Activated CD8-positive, alpha-beta T cell treated with anti-CD3 and anti-CD28 coated beads for 36 hours (primary cell): ENCODE measurements at places on chromosomes 6 and 20.
A peak's percentile ranks its signal among the peaks of the same experiment; 100 is the strongest.

- DNase-seq = peak; percentile 56
Measured at GRCh38 chr6:15481390-15482291, 181.2 kb downstream of the DTNBP1 start.

- no peak for DNase-seq
Measured at GRCh38 chr6:169498916-169499513, 202.8 kb downstream of the WDR27 start.

DNA sequence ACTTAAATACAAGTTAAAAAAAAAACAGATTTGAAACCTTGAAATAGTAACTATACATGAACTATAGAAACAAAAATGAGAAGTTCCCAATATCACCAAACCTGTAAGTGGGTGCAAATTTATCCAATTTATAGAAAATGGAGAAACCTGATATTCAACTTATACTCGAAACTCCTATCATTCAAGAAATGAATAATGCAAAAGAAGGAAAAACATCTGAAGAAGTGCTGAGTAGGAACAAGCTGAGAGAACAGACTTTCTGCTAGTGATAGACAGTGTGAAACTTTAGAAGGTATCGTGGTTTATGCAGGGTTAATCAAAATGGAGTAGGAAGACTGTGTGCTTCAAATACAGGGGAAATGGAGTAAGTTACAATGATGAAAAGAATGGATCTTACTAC is 4.5 kb downstream of the GPR63 start:
- DNase-seq = no peak

GRCh38 chr20:23540624-23541023 is 27.7 kb downstream of the CST9L start:
- DNase-seq = no peak

DNA sequence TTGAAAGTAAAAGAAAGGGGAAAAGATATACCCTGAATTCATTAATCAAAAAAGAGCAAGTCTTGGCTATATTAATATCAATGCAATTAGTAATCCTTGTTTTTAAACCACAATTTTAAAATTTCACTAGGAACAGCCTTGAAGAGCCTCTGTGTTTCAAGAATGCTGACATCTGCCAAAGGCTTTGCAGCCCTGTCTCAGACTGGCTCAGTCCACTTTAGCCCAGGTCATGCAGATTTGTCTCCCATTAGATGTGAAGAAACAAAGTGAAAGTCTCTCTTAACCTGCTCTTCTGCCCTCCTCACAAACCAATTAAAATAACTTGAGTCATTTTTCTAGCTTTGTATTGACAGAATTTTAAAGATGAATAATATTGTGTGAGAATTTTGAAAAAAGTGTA is 102.7 kb upstream of the CARMIL1 start:
- no peak for DNase-seq

DNA sequence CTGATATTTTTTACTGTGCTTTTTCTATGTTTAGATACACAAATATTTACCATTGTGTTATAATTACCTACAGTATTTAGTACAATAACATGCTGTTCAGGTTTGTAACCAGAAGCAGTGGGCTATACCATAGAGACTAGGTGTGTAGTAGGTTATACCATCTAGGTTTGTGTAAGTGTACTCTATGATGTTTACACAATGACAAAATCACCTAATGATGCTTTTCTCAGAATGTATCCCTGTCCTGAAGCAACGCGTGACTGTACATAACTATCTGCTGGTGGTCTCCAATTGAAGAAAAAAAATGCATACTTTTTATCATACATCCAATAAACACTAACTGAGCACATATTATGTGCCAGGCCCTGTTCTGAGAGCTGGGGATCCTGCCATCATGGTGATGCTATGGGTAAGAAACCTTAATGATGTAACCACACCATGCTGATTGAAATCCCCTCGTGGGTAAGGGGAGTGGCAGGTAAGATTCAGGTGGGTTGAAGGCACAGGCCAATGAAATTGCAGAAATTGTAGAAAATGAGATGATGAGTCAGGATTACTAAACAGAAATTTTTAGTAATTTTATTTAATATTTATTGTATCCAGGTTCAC is 76.8 kb downstream of the FYN start:
- DNase-seq = peak; percentile 57

DNA sequence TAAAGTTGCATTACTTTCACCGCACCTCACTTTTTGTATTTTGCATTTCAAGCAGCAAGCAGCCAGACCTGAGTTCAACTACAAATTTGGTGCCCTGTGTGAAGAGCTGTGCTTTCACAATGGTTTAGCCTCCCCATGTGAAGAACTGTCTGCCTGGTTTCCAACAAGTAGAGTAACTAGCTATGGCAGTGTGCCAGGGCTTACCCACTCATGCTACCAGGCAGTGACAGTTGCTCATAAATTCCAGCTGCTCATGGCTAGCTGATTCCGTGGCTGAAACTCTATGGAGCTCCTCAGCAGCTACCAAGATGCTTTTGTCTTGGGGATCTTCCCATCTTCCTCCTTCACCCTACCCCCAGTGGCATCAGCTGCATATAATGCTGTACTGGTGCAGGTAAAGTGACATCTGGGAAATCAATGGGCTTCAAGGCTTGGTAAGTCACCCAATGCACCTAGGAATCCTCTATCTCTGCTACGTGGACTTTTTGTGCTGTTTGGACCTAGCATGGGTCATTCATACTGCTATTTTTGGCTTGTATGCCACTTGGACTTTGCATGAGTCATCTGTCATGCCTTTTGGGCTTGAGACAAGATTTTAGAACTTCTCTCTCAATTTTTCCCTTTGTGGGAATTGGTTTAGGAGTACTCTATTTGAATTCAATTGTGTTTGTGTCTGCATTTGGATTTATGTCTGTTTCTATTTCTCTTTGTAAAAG is 176.5 kb upstream of the GJE1 start:
- DNase-seq = no peak

GRCh38 chr6:89887452-89888137 is 6.7 kb upstream of the GJA10 start:
- peak; percentile 22 for DNase-seq

GRCh38 chr6:51655517-51655916 is 431.9 kb downstream of the PKHD1 start:
- DNase-seq = no peak

DNA sequence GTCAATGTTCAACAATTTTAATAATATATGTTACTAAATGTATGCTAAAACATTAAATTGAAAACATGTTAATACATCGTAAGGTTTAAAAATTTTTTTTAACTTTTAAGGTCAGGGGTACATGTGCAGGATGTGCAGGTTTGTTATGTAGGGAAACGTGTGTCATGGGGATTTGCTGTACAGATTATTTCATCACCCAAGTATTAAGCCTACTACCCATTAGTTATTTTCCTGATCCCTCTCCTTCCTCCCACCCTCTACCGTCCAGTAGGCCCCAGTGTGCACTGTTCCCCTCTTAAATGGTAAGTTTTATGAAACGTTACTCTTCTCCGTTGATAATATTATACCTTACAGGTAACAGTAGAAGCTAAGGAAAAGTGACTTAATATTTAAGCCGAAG is 15.8 kb downstream of the PDE7B start:
- DNase-seq = no peak

DNA sequence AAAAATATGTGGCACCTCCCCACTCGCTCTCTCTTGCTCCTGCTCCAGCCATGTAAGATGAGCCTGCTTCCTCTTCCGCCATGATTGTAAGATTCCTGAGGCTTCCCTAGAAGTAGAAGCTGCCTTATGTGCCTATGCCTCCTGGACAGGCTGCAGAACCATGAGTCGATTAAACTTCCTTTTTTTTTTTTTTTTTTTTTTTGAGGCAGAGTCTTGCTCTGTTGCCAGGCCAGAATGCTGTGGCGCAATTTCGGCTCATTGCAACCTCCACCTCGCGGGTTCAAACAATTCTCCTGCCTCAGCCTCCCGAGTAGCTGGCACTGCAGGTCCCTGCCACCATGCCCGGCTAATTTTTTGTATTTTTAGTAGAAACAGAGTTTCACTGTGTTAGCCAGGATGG is 112.5 kb downstream of the FAM217A start:
- no peak for DNase-seq

DNA sequence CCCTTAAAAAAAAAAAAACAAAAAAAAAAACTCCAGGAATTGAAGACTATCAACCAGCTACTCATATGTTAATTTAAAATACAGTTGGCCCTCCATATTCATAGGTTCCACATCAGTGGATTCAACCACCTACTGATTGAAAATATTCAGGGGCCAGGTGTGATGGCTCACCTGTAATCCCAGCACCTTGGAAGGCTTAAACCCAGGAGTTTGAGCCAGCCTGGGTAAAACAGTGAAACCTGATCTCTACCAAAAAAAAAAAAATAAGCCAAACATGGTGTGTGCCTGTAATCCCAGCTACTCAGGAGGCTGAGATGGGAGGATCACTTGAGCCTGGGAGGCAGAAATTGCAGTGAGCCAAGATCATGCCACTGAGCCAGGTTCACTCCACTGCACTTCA is 72.4 kb upstream of the SMIM8 start:
- DNase-seq = no peak

DNA sequence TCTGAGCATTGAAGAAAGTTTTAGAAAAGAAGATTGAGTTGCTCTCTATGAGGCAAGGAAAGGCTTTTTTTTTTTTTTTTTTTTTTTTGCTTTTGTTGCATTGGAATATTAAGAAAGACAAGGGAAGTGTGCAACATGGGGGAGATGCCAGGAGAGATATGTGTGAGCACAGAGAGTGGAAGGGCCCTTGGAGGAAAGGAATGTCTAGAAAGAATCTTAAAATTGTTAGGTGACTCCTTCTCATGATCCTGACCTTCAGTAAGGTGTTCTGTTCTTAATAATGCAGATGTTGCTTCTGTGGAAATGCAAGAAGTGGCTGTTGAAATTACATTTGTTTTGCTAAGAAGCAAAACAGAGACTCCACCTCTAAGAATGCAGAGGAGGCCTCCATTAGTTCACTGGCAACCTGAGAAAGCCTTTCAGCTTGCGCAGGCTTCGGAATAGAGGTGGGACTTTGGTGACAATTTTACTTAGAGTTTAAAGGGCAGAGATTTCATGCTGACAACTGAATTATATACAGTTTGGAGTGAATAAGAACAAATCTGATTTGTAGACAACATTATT is 118.0 kb upstream of the ASCC3 start:
- DNase-seq = no peak

GRCh38 chr6:5208471-5208971 is 52.2 kb downstream of the LYRM4 start:
- no peak for DNase-seq

GRCh38 chr6:151514000-151514730 is 20.3 kb downstream of the CCDC170 start:
- no peak for DNase-seq

DNA sequence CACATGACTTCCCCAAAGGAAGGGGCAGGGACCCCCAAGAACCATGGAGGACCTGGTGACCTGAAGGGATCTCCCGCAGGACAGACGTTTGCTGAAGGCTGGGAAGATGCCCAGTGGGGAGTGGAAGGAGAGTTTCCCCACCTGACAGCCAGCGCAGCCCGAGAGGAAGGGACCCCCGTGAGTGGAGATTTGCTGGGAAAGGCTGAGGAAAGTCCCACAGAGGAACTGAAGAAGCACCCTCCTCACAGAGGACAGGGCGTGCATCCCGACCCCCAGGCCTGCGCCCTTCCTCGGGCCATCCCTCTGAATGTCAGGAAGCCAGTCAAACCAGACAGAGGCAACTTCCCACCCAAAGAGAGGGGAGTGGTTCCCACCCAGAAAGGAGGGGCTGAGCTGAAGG is 29.6 kb upstream of the AAR2 start:
- DNase-seq = no peak
